GM23338 (cell line): ENCODE measurements at places on chromosomes 11 and 22. TPM values are rescaled to one million over a fixed set of nuclear protein-coding genes. Genes with fewer than 3 reads are reported as not detected.
A peak's percentile ranks its signal among the peaks of the same experiment; 100 is the strongest.

DNA sequence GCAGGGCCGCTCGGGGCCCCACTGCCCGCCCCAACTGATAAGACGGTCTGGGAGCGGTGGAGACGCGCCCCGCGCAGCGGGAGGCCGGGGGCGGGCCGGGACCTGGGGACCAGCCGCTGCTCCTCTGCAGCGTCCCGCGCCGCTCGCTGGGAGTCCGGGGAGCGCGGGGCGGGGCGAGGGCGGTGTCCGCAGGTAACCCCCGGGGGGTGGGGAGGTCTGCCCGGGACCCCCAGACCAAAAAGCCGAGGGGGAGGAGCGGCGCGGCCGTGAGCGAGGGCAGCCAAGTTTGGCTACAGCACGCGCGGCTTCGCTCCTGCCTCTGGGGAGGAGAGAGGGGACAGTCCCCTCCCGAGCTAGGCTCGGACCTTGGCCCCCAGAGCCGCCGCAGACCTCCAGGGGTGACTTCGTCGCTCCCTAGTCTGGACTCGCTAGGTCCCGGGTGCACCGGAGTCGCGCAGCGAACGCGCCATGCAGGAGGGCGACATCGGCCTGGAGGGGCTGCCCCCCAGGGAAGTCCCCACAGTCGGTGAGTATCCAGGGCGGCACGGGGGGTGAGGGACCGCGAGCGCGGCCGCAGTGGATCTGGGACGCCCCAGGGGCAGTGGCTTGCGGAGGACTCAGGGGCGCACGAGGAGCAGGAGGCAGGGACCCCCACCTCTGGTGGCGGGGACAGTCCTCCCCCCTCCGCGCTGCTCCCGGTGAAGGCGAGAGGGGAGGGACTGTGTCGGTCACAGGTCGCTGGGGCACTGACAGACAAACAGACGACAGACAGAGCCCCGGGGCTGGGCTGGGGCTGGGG lies 92.3 kb upstream of the ANO1 start:
- no peaks in the 10 kb centered on the region for H3K36me3 ChIP-seq
- DNase-seq, result peak; percentile 39
- H3K4me3 ChIP-seq, result peak overlapping the region; percentile 75
- H3K4me1 ChIP-seq, result peaks cover 44% of the 10 kb centered on the region

GRCh38 chr22:18152519-18152918 lies 2.5 kb downstream of the USP18 start:
- H3K27ac ChIP-seq, result no peak overlapping the region
- H3K4me3 ChIP-seq, result no peak overlapping the region
- H3K27me3 ChIP-seq, result peaks cover 4% of the 10 kb centered on the region; the same call in 1 of the 2 replicates
- no peaks in the 10 kb centered on the region for H3K36me3 ChIP-seq
- no peak for DNase-seq
- peaks cover 10% of the 10 kb centered on the region; the same call in 1 of the 2 replicates for H3K4me1 ChIP-seq

GRCh38 chr11:12048936-12049790 lies 40.7 kb upstream of the DKK3 start:
- no peak for DNase-seq
- no peaks in the 10 kb centered on the region for H3K27me3 ChIP-seq
- no peak overlapping the region for H3K4me3 ChIP-seq
- no peak overlapping the region for H3K27ac ChIP-seq
- H3K36me3 ChIP-seq, result no peaks in the 10 kb centered on the region
- H3K4me1 ChIP-seq, result no peaks in the 10 kb centered on the region

Gene PARVA
- total RNA-seq, result 6.9 and 7.6 TPM in 2 replicates

GRCh38 chr11:102724904-102725500 lies at the start of gene MMP8:
TSS of gene MMP8 (minus strand) at chr11:102724954. CDS start at chr11:102724855, 99 bp downstream.
- no peak for DNase-seq
- no peaks in the 10 kb centered on the region for H3K27me3 ChIP-seq
- H3K4me1 ChIP-seq, result no peaks in the 10 kb centered on the region

GRCh38 chr11:16769386-16769785 lies 30.9 kb downstream of the C11orf58 start:
- H3K4me3 ChIP-seq, result no peak overlapping the region
- no peak overlapping the region for H3K27ac ChIP-seq
- no peaks in the 10 kb centered on the region for H3K4me1 ChIP-seq
- DNase-seq, result no peak
- H3K27me3 ChIP-seq, result no peaks in the 10 kb centered on the region
- H3K36me3 ChIP-seq, result no peaks in the 10 kb centered on the region

- no peaks in the 10 kb centered on the region for H3K4me1 ChIP-seq
- no peaks in the 10 kb centered on the region for H3K27me3 ChIP-seq
- DNase-seq, result no peak
- H3K27ac ChIP-seq, result no peak overlapping the region
Observed at GRCh38 chr11:122192634-122193255, 76.7 kb upstream of the BLID start.

- H3K4me1 ChIP-seq, result no peaks in the 10 kb centered on the region
- H3K27me3 ChIP-seq, result no peaks in the 10 kb centered on the region
- DNase-seq, result no peak
- H3K27ac ChIP-seq, result no peak overlapping the region
- no peaks in the 10 kb centered on the region for H3K36me3 ChIP-seq
- H3K4me3 ChIP-seq, result no peak overlapping the region
Observed at GRCh38 chr11:13339195-13340153, 61.9 kb downstream of the BMAL1 start.

Gene SLCO2B1
- not detected in 2 replicates for total RNA-seq

Gene OR52E2
- not detected in 2 replicates for total RNA-seq

Gene YPEL4
- 0.82 TPM in 1 of 2 replicates, not detected in the other for total RNA-seq

DNA sequence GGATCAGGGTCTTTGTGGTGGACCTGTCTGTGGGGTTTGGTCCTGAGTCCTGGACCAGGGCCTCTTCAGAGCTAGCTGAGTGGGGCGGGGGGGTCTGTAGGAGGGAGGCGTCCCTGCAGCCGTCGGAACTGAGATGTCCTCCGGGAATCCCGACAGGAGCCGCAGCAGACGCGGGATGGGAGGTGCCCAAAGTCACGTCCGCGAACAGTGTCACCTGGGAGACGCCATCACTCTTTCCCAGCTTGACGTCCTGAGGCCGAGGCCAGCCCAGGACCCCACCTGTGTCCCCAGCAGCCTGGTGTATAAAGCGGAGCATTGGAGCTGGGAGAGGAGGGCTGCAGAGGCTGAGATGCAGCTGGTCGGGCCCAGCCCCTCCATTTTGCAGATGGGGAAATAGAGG lies 1234.7 kb downstream of the BRD1 start:
- no peaks in the 10 kb centered on the region for H3K27me3 ChIP-seq
- no peaks in the 10 kb centered on the region for H3K4me1 ChIP-seq
- DNase-seq, result no peak
- no peak overlapping the region for H3K27ac ChIP-seq
- no peaks in the 10 kb centered on the region for H3K36me3 ChIP-seq

Gene OR51A2
- not detected in 2 replicates for total RNA-seq

GRCh38 chr22:44085743-44086270 lies 61.7 kb downstream of the PARVB start:
- no peaks in the 10 kb centered on the region for H3K27me3 ChIP-seq
- H3K4me3 ChIP-seq, result no peak overlapping the region
- no peaks in the 10 kb centered on the region for H3K36me3 ChIP-seq
- peak; percentile 77 for DNase-seq
- no peak overlapping the region for H3K27ac ChIP-seq

Gene PLA2G6
- total RNA-seq, result 6.3 and 12.6 TPM in 2 replicates

GRCh38 chr22:26377170-26377830 lies 51.8 kb upstream of the ASPHD2 start:
- no peak overlapping the region for H3K27ac ChIP-seq
- peak; percentile 66 for DNase-seq
- H3K4me1 ChIP-seq, result no peaks in the 10 kb centered on the region

Gene NARS2
- total RNA-seq, result 40.9 and 45.7 TPM in 2 replicates

DNA sequence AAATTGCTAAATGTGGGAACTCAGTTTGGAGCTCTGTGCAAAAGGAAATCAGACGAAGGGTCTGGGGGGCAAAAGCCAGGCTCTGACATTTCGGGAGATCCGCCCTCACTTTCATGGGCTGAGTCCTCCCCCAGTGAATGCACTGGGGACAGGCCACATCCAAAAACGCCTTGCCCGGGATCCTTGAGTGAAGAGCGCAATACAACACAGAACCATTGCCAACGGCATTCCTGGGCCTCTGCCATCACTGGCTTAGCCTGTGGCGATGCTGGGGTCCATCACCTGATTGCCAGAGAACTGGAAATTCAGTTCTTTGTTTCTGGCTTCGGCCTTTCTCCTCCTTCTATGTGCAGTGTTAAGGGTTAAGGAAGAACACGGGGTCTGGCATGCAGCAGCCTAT lies 297.9 kb downstream of the SHANK2 start:
- no peaks in the 10 kb centered on the region for H3K27me3 ChIP-seq
- no peak overlapping the region for H3K4me3 ChIP-seq
- DNase-seq, result no peak
- H3K4me1 ChIP-seq, result no peaks in the 10 kb centered on the region
- no peak overlapping the region for H3K27ac ChIP-seq
- no peaks in the 10 kb centered on the region for H3K36me3 ChIP-seq

GRCh38 chr11:61280883-61281580 lies 14.1 kb downstream of the VWCE start:
- H3K27ac ChIP-seq, result no peak overlapping the region
- H3K4me3 ChIP-seq, result no peak overlapping the region
- H3K27me3 ChIP-seq, result no peaks in the 10 kb centered on the region
- peaks cover 8% of the 10 kb centered on the region; the same call in 1 of the 2 replicates for H3K4me1 ChIP-seq

Gene GAL3ST1
- 9.2 and 13.3 TPM in 2 replicates for total RNA-seq
